Suprapubic skin (tissue), 4 donors: ENCODE measurements at places on chromosomes 7 and 10. TPM values are rescaled to one million over a fixed set of nuclear protein-coding genes. Genes with fewer than 3 reads are reported as not detected.

Gene CALML3
- total RNA-seq, result 123 TPM

Gene CPXM2
- total RNA-seq, result 2.9 TPM

Gene OPN4
- 0.34 TPM for total RNA-seq

Gene MUC3A
- not detected for total RNA-seq

Gene AGK
- total RNA-seq, result 15.3 TPM

Gene WASHC2C
- 31.4 TPM for total RNA-seq

Gene HSPA12A
- 23.9 TPM for total RNA-seq

Gene OR2A42
- total RNA-seq, result not detected

Gene ZNF22
- 8.4 TPM for total RNA-seq
